Tibial nerve (tissue), 4 donors: ENCODE measurements at places on chromosomes 5 and 9.

DNA sequence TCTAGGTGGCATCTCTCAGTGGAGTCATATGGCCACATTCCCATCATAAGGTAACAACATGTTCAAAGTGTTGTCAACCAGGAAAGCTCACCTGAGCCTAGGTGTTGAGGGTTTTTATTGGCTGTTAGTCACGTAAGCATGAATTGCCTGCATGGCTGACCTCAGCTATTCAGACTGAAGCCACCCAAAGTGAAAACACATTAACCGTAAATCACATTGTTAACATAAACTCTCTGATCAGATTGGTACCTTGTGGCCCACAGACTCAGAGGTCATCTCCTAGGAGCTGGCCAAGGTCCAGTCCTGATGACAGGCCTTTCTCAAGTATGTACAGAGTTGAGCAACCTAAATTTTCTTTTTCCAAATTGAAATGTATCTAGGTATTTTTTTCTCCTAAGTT, 26.7 kb downstream of the SRFBP1 start:
- no peak for DNase-seq

DNA sequence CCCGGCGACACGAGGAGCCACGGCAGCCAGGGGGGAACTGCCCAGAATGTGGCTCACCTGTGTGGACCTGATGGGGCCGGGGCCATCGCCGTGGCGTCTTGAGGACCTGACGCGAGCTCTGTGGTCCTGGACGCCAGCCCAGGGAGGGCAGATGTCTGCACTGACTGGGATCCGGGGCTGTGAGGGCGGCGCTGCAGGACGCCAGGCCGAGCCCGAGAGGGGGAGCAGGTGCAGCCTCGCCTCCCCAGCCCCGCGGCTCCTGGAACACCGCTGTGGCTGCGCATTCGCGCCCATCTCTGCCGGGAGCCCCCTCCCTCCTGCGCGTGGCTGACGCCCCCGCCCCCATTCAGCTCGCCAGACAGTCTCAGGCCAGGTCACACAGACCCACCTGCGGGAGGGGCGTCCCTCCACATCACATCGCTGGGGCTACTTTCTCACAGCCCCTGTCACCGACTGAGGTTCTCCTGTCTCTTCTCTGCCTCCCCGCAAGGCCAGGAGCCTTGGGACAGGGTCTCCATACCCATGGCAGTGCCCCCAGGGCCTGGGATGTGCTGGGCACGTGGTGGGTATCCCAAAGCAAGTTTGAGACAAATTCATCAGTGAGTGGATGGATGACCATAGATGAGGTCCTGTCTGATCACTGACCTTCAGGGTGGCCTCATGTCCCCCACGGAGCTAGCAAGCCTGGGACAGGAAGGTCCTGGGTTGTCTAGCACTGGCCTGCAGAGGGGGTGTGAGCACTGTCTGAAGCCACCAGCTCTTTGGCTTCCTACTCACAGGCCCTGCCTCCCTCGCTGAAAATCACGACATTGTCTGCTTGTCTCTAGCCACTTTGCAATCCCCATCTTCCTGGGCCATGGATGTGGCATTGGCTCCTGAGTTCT, 47.3 kb downstream of the RASGEF1C start:
- DNase-seq, result no peak

GRCh38 chr9:116209414-116210116, 56.0 kb downstream of the PAPPA start:
- DNase-seq, result no peak

DNA sequence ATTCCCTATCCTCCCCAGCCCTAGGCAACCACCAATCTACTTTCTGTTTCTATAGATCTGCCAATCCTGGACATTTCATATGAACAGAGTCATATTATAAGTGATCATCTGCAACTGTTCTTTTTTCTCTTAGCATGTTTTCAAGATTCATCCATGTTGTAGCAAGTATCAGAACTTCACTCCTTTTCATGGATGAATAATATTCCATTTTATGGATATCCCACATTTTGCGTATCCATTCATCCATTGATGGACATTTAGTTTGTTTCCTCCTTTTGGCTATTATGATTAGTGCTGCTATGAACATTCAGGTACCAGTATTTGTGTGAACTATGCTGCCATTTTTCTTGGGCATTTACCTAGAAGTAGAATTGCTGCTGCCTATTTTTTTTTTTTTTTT, 51.3 kb upstream of the HAND1 start:
- DNase-seq, result no peak

DNA sequence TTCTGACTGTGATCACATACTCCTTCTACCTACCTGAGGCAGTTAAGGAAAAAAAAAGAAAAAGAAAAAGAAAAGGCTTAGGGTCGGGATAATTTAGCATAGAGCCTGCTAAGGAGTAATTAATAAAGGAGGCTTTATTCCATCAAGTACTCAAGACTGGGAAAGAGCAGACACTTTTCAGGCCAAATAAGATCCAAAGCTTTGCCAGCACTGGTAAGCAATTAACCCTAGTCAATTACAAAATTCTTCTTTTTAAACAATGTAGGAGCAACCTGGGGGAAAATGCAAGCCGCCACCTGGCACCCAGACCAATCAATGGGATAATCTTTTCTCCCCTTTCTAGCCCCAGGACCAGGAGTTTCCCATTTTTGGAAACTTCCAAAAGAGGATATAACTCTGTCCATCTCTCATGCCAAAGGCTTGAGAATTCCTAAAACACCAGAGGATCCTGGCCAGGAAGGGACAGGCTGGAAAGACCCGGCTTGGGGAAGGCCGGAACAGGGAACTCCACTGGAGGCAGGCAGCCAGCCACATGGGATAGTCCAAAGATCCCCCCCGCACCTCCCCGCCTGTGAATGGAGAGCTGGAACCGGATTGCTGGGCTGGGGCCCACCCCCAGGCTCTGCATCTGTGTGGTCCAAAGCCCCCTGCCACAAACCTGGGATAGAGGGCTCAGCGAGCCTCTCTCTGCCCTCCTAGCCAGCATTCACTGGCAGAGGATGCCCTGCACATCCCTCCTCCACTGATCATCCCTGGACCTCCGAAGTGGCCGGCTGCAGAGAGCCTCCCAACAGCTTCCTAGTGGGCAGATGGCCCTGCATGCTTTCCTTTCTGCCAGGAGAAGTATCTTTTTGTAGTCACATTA, 117.8 kb downstream of the ZNF354C start:
- DNase-seq, result no peak

DNA sequence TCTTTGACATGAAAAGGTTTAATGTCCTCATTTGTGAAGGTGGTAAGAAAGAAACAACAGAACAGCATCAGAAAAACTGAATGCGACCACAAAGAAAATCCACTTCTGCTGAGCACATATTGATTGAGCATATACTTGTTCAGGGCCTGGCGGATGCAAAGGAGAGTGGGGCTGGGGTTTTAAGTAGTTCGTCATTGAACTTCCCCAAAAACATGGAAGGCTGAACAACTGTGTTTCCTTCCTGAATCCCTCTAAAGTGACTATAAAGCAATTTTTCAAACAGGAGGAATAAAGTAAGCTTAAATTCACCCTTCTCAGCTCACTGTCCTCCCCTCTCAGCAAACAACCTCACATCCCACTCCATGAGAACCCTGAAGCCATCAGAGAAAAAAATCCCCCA, 262.9 kb downstream of the AGTPBP1 start:
- no peak for DNase-seq

DNA sequence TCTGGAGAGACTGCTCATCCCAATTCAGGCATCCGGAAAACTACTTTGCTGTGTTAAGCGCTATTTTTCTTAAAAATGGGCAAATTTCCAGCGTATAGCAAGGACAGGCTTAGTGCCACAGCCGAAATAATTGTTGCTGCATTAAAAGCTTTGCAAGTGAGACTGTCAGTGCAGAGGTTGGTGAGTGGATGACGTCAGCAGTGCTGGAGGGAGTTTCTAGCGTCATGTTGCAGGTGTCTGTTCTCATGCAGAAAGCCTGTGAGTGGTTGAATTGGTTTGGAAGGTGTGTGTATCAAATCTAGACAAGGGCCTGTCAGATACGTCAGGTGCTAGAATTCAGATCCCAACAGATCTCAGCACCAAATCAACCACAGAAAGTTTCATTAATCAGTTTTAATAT, 204.4 kb downstream of the TRIO start:
- DNase-seq, result no peak

- DNase-seq, result no peak
Observed at GRCh38 chr9:78574354-78575045, 277.6 kb downstream of the PSAT1 start.
